ENCODE measurements at places on chromosomes 1 and 21.

DNA sequence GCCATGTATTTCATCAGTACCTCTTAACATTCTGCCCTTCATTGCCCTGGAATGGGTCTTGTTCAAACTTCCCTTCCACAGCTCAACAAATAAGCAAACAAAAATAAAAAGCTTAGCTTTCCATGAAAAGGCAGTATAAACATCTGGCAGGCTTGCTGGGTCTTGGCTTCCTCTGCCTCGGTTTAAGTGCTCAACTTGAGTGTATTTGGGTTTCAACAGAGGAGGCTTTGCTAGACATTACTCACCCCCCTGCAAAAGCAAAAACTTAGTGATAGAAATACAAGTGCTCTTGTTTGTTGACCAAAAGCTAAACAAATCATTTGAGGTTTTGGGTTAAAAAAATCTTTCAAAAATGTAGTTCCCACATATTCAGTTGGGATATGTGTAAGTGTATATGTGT, 518.5 kb downstream of the PLPP3 start:
- H3K27me3 ChIP-seq, result no peaks in the 10 kb centered on the region
- H3K36me3 ChIP-seq, result no peaks in the 10 kb centered on the region
- DNase-seq, result no peak
- H3K4me1 ChIP-seq, result no peaks in the 10 kb centered on the region
- H3K27ac ChIP-seq, result no peak overlapping the region

- DNase-seq, result peak; percentile 20
- no peaks in the 10 kb centered on the region for H3K36me3 ChIP-seq
- H3K27ac ChIP-seq, result no peak overlapping the region
- H3K27me3 ChIP-seq, result peaks cover 7% of the 10 kb centered on the region
- H3K4me3 ChIP-seq, result no peak overlapping the region
Observed at GRCh38 chr1:62962901-62963776, 179.2 kb downstream of the ATG4C start.

GRCh38 chr1:30536530-30536929, 186.9 kb downstream of the MATN1 start:
- peak; percentile 14 for DNase-seq
- peaks cover under 1% of the 10 kb centered on the region for H3K27me3 ChIP-seq
- no peaks in the 10 kb centered on the region for H3K36me3 ChIP-seq
- no peaks in the 10 kb centered on the region for H3K4me1 ChIP-seq
- H3K27ac ChIP-seq, result no peak overlapping the region

DNA sequence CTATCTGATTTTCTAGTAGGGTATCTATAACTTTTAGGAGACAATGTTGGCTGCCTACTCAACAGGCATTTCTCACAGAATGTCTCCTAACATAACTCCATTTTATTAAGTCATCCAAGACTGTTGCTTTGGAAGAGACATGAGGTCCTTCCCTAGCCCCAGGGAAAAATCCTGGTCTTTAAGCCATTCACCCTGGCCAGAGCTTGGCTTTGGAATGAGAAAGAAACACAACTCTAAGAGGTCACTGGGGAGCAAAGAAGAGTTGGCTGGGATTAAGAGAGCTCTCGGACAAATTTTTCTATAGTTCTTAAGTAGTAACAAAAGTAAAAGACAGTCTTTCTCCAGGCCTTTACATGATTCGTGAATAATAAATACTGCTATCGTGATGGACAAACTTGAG, 57.9 kb downstream of the PCNX2 start:
- peaks cover 10% of the 10 kb centered on the region for H3K36me3 ChIP-seq
- H3K4me3 ChIP-seq, result no peak overlapping the region
- no peak overlapping the region for H3K27ac ChIP-seq
- H3K4me1 ChIP-seq, result no peaks in the 10 kb centered on the region
- H3K27me3 ChIP-seq, result no peaks in the 10 kb centered on the region
- DNase-seq, result no peak

DNA sequence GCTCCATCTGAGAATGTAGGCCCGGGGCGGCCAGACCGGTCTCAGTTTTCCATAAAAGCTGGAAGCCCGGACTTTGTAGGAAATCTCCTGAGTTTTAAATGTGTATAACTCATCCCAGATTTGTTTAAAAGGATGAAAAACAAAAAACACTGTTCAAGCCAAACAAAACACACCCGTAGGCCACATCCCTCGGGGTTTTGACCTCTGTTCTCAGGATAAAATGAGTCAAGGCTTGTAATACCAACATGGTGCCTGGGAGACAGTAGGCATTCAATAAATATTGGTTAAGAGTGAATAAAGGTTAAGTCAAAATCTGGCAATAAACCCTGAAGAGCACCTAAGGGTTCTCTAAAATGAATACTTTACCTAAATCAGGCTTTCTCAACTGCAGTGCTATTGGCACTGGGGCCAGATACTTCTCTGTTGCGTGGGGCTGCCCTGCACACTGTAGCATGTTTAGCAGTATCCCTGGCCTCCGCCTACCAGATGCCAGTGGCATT, 55.0 kb downstream of the KAZN start:
- no peak overlapping the region for H3K27ac ChIP-seq
- no peak overlapping the region for H3K4me3 ChIP-seq

DNA sequence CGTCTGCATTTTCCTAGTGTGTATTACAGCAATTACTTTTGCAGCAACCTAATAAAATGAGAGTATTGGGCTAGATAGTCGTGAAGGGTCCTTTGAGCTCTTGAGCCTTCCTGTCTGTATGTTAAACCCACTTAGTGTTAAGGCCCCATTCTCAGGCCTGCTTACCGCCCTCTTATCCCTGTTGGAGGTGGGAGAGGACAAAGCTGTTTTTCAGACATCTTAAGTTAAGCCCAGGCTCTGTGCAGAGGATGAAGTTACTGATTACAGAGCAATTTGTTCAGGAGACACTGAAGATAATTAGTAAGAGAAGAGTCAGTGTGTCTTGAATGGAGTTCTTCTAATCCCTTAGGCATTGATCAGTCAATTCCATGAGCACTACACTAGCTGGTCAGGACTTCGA, 114.6 kb downstream of the UCK2 start:
- no peaks in the 10 kb centered on the region for H3K4me1 ChIP-seq
- peaks cover 10% of the 10 kb centered on the region for H3K27me3 ChIP-seq
- H3K36me3 ChIP-seq, result no peaks in the 10 kb centered on the region
- no peak overlapping the region for H3K27ac ChIP-seq

DNA sequence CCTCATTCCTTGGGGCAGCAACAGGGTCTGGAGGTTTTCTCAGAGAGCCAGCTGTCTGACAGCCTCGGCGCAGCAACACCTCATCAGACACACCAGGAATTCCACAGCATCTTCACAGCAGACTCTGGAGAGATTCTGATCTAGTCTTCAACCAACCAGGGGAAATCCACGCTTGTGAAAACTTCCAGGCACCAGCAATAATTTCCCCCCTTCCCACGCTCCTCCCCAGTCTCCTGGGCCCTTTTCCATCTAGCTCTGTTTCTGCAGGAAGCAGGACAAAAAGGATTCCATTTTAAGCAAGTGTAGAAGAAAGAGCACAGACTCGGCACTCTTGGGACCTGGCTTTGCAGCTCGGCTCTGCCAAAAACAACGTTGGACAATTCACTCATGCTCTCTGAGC, 44.3 kb upstream of the CAPZB start:
- H3K27ac ChIP-seq, result no peak overlapping the region
- H3K27me3 ChIP-seq, result no peaks in the 10 kb centered on the region
- no peak for DNase-seq
- H3K36me3 ChIP-seq, result no peaks in the 10 kb centered on the region
- H3K4me1 ChIP-seq, result no peaks in the 10 kb centered on the region

GRCh38 chr1:154925335-154926170, 11.0 kb downstream of the PMVK start:
- H3K27ac ChIP-seq, result peak overlapping the region; percentile 67
- H3K4me3 ChIP-seq, result no peak overlapping the region
- no peak for DNase-seq
- peaks cover 51% of the 10 kb centered on the region for H3K36me3 ChIP-seq
